ENCODE measurements at places on chromosomes 4 and X. TPM values are rescaled to one million over a fixed set of nuclear protein-coding genes. Genes with fewer than 3 reads are reported as not detected.
A peak's percentile ranks its signal among the peaks of the same experiment; 100 is the strongest.

Gene RASL11B
- 0.32 TPM for total RNA-seq

Gene ADH1B
- total RNA-seq = not detected

Gene IL2RG
- total RNA-seq = not detected

Gene TLR3
- total RNA-seq = 5.4 TPM

DNA sequence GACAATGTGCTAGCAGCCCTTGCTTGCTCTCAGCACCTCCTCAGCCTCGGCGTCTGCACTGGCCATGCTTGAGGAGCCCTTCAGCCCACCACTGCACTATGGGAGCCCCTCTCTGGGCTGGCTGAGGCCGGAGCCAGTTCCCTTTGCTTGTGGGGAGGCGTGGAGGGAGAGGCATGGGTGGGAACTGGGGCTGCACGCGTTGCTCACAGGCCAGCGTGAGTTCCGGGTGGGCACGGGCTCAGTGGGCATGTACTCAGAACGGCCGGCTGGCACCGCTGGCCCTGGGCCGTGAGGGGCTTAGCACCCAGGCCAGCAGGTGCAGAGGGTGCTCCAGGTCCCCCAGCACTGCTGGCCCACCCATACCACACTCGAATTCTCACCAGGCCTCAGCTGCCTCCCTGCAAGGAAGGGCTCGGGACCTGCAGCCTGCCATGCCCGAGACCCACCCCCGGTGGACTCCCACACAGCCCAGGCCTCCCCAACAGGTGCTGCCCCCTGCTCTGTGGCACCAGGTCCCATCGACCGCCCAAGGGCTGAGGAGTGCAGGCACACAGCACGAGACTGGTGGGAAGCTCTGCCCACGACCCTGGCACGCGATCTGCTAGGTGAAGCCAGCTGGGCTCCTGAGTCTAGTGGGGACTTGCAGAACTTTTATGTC, 100.3 kb downstream of the SLC39A8 start:
- no peak for DNase-seq

GRCh38 chr4:152360045-152360410, 175.9 kb downstream of the FBXW7 start:
- peak; percentile 39 for DNase-seq

- DNase-seq = no peak
Observed at GRCh38 chr4:138177278-138177968, 64.7 kb downstream of the SLC7A11 start.

- no peak for DNase-seq
Observed at GRCh38 chr4:37383579-37384229, 139.2 kb downstream of the NWD2 start.

GRCh38 chrX:43969504-43970501, 3.4 kb downstream of the NDP start:
- peak; percentile 84 for DNase-seq

- DNase-seq = peak; percentile 63
Observed at GRCh38 chr4:113574636-113575103, 186.9 kb downstream of the CAMK2D start.

DNA sequence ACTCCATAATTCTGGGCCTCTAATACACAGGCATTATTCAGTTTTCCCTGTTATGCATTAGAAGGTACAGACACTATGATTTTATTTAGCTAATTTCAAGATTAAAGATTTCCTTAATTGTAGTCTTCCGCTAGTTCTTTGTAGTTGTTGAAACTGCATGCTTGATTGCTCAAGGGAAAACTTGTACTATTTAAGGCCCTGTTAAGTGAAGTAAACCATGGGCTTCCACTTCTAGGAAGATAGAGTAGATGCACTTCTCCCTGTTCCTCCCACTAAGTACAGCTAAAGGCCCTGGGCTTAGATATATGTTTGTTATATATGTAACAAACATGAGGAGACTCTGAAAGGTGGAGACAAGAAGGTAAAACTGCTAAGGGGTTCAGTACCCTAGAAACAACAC, 215.8 kb upstream of the LEF1 start:
- DNase-seq = no peak

- DNase-seq = no peak
Observed at GRCh38 chr4:6495296-6495590, 22.8 kb upstream of the PPP2R2C start.

DNA sequence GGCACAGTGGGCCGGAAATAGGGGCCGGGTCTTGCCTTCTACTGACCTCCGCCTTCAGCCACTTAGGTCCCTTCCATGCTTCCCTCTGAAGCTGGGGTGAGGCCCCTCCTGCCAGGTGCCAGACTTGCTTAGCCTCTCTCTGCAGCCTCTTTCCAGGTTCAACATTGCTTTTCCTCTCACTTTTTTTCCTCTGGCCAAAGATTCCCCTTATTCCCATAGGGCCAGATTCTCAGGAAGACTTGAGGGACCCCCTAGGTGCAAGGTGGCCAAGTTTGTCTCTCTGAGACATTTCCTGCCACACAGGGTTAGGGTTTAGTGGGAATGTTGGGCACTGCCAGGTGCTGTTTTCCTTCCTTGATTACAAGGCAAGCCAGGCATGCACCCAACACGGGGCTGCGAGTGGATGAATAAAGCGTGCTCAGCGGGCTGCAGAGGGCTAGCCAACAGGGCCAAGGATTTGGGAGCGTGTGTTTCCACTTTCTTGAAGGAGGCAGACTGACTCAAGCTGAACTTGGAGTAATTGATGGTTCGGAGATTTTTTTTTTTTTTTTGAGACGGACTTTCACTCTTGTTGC, 7.6 kb upstream of the GJB1 start:
- DNase-seq = no peak

DNA sequence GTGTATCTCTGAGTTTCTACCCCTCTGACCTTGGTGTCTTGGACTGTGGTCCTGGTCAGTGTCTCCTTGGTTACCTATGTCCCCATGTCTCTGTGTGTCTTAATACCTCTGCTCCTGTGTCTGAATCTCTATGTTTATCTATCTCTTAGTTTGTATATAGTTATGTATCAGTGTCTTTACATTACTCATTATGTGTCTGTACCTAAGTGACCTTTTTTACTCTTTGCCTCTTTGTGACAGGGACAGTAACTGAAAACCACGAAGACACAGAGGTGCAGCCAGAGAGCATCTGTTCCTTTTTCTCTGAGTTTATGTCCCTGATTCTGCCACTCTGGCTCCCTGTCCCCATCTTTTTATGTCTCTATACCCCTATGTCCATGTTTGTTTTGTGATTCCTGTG, 49.4 kb downstream of the ITIH6 start:
- no peak for DNase-seq

DNA sequence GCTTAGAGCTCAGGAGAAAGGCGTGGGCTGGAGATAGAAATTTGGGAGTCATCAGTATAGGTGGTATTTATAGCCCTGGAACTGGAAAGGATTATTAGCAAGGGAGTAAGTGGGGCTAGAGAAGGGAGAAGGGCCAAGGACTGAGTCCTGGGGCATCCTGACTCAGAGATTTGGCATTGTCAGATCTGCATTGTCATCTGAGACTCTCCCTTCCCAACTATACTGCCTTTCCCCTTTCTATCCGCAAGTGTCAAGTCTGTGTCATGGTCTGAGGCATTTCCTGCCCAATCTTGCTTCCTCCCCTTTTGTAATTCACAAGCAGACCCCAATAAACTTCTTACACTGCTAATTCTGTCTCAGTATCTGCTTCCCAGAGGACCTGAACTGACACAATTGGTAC, 24.4 kb upstream of the SLC25A43 start:
- peak; percentile 15 for DNase-seq

- no peak for DNase-seq
Observed at GRCh38 chr4:109946120-109946519, 33.4 kb downstream of the EGF start.

DNA sequence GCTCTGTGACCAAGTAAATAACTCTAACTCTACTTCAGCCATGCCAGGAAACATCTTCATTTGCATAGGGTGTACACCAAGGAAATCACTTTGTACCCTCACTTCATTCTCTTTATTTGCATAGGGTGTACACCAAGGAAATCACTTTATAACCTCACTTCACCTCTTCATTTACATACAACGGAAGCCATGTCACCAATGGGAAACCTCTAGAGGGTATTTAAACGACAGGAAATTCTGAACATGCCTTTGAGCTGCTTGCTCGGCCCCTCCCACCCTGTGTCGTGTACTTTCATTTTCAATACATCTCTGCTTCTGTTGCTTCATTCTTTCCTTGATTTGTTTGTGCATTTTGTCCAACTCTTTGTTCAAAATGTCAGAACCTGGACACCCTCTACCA, 848.1 kb upstream of the FRG1 start:
- peak; percentile 39 for DNase-seq

Measured in LHCN-M2 (cell line).